ENCODE measurements at places on chromosomes 2 and 18. TPM values are rescaled to one million over a fixed set of nuclear protein-coding genes. Genes with fewer than 3 reads are reported as not detected.

Gene ADRA2B
- total RNA-seq = 7.9 TPM

Gene MC2R
- total RNA-seq = not detected

Gene RESP18
- not detected for total RNA-seq

Gene ZNF519
- 54.6 TPM for total RNA-seq

Gene SNTG2
- 56.0 TPM for total RNA-seq

Gene OR6B2
- not detected for total RNA-seq

Gene MAB21L4
- total RNA-seq = not detected

All from GM23338 (cell line).